ENCODE measurements at places on chromosomes 7 and 10. TPM values are rescaled to one million over a fixed set of nuclear protein-coding genes. Genes with fewer than 3 reads are reported as not detected.

GRCh38 chr10:111297351-111297848 lies 220.6 kb downstream of the ADRA2A start:
- DNase-seq: no peak

DNA sequence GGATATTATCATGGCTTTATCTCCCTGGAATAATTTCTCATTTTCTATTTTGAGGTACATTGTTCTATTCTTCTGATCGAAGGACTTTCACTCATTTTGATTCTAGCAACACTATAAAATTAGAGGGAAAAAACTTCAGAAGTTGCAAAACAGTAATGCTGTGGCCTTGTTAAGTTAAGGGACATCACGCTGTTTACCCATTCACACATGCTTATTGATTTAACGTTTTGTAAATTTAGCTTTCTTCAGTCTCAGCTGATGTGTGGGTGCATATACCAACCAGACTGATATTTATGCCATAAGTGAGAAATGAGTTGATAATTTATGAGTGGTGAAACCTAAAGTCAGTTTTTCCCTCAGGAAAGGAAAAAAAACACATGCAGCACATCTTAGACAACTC lies 63.5 kb upstream of the RELN start:
- DNase-seq: no peak

DNA sequence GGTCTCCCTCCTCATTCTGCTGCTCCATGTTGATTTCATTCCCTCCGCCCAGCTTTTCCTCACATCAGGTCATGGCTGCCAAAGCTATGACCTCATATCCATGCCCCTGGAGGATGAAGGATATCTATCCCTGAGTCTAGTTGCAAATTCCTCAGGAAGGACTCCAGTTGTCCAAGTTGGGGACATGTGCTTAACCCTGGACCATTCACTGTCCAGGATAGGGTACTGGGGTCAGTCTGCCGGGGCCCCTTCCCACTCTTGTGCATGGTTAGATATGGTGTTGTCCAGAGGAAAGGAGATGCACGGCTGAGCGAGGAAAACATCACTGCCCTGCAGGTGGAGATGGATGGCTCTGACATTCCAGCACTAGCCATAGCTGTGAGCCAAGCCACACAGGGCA lies 51.9 kb upstream of the COMTD1 start:
- no peak for DNase-seq

DNA sequence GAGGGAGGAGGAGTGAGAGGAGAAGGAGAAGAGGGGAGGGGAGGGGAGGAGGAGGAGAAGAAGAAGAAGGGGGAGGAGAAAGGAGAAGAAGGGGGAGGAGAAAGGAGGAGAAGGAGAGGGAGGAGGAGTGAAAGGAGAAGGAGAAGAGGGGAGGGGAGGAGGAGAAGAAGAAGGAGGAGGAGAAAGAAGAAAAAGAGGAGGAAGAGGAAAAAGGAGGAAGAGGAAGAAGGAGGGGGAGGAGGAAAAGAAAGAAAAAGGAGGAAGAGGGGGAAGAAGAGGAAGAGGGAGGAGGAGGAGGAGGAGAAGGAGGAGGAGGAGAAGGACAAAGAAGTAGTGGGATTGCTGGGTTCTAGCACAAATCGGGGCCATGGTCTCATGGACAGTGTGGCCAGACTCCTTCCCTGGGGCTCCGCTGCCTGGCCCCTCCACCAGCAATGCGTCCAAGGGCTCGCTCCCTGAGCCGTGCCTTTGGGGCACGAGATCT lies 4.2 kb upstream of the MAFK start:
- DNase-seq: no peak

GRCh38 chr7:23607130-23607529 lies 9.9 kb downstream of the CCDC126 start:
- no peak for DNase-seq

DNA sequence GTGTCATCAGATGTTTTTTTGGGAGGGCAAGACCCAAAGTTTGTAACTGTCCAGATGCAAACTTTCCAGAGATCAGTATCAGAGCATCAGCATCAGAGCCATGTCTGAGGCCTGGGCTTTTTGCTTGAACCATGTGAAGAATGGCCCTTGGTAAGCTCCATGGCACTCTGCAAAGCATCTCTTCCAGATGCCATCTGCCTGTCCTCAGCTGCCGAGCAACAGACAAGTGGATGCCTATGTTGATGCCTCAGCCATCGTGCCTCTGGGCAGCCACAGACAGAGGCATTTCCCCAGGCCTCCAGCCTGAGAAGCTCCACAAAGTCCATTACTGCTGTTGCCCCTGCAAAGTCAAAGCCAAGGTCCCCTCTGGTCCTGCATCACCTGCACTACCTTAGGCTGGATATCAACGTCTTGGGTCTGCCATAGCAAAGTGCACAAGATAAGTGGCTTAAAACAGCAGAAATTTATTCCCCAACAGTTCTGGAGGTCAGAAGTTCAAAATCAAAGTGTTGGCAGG lies 670.2 kb upstream of the MKI67 start:
- DNase-seq: no peak

DNA sequence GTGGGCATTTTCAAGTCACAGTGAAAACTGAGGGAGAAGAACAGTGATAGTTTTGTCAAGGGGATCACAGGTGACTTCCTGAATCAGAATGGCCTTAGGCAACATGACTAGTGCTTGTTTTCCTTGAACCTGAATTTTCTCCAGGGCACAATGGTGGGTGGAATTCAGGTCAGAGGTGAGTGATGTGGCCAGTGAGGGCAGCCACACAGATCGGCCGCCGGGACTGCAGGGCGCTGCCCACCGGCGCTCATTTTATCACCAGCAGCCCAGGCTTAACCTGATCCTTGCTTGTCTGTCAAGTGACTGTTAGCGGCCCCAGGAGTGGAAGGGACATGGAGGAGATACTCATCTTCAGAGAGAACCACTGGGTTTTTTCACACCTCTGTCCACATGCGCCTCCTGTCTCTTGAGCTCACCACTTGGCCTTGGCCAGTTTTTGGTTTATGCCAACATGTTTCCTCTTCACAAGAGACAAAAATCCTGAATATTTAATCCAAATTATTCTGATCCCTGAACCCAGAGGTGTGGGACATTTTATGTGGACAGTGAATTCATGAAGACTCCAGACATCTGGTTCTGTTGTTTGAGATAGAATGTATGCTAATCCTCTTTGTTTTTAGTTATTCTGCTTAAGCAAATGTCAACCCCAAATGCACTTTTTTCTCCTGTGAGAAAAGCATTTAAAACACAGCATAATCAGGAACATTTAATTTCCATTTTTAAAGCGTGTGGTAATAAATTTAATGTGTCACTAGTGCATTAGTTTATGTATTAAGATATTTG lies 108.7 kb downstream of the DOCK1 start:
- peak; percentile 20 for DNase-seq

DNA sequence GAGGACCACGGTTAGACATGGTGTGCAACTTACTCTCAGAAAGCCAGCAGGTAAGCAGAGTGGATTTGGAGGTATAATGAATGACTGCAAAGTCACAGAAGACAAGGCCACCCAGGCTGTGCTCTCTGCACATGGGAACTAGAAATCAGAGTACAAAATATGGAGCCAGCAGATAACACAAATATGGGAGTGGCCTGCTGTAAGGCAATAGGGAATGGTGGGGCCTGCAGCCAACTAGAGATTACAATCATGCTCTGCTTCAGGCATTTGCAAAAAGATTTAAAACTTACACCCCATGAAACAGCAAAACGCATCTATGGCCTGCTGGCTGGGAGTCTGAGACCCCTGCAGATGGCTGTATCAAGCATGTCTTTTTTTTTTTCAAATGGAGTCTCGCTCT lies 47.0 kb downstream of the RGS10 start:
- DNase-seq: no peak

DNA sequence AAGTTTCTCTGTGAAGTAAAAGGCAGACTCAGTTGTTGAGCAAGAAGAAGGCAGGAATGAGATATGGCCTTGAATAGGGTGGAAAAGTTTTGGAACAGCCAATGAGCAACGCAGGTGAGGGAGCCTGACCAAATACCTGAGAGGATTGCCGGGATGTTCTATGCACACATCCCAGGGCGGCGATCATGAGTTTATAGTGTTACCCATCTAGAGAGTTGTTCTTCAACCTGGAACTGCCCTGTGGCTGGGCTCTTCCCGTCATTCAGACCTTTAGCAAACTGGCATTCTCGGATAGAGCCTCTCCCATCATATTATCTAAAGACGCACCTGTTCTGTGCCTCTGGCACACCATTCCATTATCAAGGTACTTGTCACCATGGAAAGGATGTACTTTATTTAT lies 103.0 kb upstream of the KIF5B start:
- DNase-seq: no peak

DNA sequence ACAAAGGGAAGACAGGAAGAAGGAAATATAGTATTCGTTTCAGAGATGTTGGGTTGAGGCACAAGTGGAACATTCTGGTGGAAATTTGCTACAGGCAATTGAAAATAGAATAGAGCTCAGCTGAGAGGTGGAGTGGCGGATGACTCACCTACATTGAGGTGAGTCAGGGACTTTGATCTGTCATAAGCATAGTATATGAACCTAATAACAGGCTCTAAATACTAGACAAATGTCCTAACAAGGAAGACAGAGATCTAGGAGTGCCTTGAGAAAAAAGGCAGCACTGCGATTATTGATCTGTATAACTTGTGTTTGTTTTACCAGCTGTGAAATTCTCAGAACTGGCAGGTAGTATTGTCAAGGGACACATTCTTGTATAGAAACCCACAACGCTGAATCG lies 907 bp upstream of the IFRD1 start:
- DNase-seq: peak; percentile 84

GRCh38 chr10:121597504-121598262 lies 561 bp downstream of the FGFR2 start:
- peak; percentile 53 for DNase-seq

DNA sequence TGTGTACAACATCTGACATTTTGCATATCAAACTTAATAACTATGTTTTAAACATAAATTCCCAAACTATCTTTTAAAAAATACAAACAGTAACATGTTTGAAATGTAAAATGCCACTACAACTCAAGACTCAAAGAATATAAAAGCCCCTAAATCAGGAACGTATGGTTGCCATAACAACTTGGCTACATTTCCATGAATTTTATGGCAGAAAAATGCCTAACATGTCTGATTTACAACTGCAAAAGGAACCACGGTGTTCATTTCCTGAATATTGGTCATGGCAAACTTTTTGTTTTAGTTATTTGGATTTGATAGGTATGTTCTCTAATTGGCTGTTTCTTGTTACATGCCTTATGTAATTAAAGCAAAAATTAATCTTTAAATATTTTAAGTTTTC lies 2.0 kb downstream of the SOSTDC1 start:
- no peak for DNase-seq

- DNase-seq: no peak
Observed at GRCh38 chr7:78179211-78179610, 380.6 kb downstream of the PHTF2 start.

AKR1C8 gene
- not detected for polyA plus RNA-seq

EBLN1 gene
- not detected for polyA plus RNA-seq

RHBDD2 gene
- polyA plus RNA-seq: 50.8 TPM

PTN gene
- polyA plus RNA-seq: 3.1 TPM

GRM3 gene
- not detected for polyA plus RNA-seq

ANKRD22 gene
- 2.7 TPM for polyA plus RNA-seq

TLL2 gene
- polyA plus RNA-seq: 0.23 TPM

STAM gene
- 29.1 TPM for polyA plus RNA-seq

TMEM176A gene
- polyA plus RNA-seq: not detected

BHLHA15 gene
- 0.15 TPM for polyA plus RNA-seq

GPR85 gene
- 0.15 TPM for polyA plus RNA-seq

Data from mammary epithelial cell (primary cell).